Activated T-cell treated with anti-CD3 and anti-CD28 coated beads, Interleukin-2, amount 50 U/mL, for 48 hours (primary cell): ENCODE measurements at places on chromosomes 2 and 18.

- no peak for DNase-seq
Measured at GRCh38 chr2:222311319-222311977, 12.7 kb upstream of the PAX3 start.

GRCh38 chr2:197442857-197443256 is 8.0 kb upstream of the SF3B1 start:
- DNase-seq: no peak

DNA sequence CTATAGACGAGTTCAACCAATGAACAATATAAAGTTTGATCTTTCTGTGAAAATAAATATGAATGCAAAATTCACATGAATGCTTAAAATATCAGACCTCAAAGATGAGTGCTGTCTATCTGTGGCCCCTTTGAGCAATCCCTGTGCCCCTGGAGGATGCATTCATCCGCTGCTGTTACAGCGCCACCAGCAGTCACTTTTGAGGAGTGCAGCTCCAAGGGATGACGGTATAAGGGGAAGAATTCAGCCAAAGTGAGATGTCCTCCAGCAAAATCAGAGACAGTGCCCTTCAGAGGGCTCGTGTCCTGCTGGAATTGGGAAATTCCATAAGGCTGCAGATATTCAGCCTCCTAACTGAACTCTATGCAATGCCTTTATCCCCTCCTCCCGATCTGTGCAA is 12.0 kb upstream of the CHRNA1 start:
- peak; percentile 51 for DNase-seq

DNA sequence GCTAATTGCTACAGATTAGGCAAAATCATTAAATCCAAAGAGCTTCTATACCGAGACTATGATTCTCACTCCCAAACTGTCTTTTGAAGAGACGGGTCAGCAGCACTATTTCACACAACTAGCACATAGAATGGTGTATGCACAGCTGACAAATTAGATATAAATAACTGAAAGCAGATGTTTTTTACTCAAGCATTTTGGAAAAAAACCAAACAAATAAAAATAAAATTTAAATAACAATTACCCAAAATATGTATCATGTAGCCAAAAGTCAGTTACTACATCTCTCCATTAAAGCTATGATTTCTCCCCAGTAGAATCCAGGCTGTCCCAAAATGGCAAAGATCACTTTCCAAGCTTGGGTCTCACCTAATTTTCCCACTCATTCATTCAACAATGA is 107.9 kb downstream of the TMEM163 start:
- DNase-seq: no peak

DNA sequence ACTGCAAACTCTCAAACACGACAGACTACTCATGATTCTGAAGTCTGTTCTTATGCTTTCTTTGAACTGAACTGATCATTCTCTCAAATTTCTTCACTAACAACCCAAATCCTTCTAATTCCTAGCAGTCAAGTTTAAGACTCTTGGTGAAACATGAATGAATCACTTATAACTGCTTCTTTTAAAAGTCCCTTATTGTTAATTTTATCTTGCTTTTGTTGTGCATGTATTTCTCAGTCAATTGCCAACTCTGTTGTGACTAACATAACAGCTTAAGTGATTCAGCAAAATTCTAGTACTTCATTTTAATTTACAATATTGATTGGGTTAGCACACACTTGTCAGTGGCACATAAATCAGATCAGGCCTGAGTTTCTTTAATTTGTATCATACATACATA is 357.0 kb upstream of the FSIP2 start:
- DNase-seq: no peak

DNA sequence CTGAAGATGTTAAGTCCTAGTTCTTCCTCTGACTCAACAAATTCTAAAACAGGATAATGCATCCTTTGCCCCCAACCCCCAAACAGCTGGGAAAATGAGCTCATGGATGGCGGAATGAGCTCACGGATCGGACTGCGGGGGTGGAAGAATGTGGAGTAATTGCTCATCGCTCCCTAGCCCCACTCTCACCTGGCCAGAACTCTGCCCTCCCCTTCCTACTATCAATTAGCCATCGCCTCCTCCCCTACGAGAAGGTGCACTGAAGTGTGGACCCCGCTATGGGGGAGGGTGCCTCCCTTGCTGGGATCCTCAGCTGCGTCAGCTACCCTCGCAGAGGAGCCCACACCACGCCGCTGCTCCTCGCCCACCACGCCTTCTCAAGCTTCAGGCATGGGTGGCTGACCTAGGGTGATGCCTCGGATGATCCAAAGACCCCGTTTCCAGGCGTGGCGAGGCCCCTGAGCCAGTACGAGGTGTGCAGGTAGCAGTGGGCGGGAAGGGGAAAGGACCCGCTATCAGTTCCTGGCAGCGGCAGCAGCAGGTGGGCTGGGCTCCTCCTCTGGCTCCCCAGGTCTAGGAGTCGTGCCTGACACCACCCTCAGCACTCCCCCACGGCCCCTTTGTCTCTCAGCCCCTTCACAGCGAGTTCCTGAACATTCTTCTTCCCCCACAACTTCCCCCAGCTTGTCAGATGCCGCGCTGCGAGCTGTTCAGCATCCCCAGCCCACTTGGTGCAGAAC is 82.1 kb upstream of the POMC start:
- DNase-seq: peak; percentile 52

DNA sequence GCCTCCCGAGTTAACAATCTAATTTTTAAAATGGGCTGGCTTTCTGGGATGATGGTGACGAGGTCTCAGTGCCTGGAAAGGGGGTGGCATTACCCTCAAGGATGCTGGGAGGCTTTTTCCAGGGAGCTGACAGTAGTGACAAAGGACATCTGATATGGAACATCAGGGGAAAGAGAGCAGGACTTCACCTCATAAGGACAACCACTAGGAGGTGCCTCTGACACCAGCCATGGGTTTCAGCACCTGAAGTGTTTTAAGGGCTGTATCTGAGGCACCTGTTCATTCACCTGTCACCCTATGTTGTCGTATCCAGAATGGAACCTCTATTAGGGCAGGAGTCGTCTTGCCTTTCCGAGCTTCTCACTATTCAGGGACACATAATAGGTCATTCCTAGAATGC is 10.8 kb downstream of the IL36B start:
- DNase-seq: no peak

DNA sequence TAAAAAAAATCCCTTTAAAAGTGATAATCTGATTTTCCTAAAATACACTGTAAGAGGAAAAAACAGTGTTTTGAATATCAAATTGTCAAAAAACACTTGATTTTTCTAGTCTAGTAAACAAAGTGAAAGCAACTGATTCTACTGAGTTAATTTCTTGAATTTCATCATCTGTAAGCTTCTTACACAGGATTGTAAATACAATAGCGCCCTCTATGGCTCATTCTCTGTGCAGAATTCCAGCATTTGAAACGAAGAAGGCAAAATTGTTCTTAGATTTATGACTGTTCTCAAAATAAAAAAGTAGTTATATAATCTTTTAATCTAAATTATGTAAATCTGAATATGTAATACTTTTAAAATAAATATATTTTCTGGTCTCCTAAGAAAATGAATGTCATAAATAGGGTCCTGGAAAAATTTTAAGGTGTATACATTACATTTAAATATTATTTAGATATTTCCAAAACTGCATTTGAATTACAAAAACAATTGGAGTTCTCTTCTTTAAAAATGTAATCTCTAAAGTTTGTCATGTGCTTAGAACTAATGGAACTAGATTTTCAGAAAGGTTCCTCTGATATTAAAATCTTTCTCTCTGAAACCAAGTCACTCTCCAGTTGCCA is 176.9 kb upstream of the MC4R start:
- DNase-seq: no peak

GRCh38 chr2:241933179-241933911 is 63.8 kb downstream of the RTP5 start:
- no peak for DNase-seq

DNA sequence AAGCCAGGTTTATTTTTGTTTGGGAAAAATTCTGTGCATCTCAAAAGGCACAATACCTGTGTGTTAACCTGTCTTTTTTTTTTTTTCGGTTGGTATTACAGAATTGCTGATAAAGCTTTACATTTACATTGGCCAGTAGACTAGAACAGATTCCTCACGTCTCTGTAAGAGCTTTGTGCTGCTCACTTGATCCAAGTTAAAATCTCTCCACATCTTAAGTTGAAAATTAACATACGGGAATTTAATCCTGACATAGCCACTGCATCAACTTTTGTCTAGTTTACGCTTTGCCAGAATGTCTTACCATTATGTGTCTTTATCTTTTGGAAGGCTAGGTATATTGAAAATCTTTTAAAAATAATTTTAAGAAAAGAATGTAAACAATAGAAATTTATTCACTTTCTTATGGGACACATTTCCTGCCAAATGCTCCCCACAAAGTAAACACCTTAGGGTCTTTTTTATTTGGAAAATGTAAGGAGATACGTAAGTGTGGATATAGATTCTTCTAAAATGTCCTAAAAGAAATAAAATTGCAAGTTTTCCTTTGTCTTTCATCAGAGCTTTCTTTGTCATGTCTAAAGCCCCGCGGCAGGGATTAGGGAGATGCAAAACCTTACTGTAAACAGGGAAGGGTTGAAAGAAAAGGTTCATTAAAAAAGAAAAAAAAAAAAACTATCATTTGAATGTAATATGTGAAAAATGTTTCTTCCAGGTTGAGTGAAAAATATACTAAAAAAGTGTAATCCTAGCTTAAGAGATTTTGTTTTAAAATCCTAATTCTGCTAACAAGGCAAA is 912.8 kb downstream of the NRXN1 start:
- DNase-seq: no peak

DNA sequence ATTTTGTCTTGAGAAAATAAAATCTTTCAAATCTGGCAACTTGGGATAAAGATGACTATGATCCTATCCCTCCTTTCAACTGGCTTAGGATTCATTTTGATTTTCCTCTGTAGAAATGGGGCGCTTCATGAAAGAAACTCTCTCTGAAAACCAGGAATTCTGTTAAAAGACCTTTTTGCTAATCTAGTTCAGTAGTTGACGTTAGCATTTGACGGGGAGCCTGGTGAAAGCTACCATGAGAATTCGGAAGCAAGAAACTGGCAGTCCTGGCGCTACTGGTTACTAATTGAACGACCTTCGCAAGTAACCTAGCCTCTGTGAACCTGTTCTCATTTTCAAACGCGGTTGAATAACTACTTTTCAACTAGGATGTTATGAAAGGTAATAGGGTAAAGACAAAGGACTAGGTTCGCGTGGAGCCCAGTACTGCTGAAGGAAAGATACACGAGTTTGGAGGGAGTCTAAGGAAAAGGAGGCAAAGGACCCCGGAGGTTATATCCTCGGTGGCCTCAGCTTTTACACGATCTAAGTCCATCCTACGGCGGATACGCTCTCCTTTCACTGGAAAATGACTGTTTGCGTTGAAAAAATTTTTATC is 604 bp upstream of the STK11IP start:
- no peak for DNase-seq

GRCh38 chr2:56148825-56149224 is 35.0 kb upstream of the CCDC85A start:
- DNase-seq: no peak

DNA sequence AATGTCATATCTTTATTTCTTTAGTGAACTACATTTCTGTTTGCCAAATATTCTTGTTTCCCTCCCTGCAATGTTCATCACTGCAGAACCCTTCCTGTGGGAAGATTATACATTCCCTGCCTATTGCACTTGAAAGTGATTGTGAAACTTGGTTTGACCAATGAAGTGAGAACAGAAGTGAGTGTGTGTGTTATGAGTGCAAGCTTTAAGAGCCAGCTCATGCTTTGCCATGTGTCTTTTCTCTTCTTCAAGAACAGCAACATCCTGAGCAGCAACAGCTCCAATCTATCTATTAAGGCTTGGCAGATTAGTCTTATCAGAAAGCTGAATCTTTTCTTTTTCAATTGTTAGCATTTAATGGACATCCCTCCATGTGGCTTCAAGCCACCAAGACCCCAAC is 42.0 kb upstream of the UBE2E3 start:
- no peak for DNase-seq

DNA sequence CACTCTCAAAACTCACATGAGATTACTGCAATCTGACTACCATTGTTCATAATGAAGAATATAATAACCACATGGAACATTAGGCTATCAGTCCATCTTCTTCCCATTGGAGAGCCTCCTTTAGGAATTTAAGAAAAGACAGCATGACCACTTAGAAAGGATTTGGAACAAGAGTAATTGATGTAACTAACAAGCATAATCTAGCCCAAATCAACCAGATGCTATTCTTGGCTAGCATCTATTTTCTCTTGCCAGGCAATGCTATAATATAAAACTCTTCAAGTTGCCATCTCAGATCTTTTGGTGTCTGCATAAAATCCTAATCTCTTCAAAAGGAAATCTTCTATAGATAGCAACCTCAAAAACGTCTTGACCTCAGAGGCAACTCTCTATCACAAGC is 152.0 kb upstream of the REG3G start:
- DNase-seq: no peak

- no peak for DNase-seq
Measured at GRCh38 chr2:38409156-38410102, 32.4 kb upstream of the ATL2 start.

GRCh38 chr2:48991415-48992131 is 162.7 kb downstream of the FSHR start:
- DNase-seq: no peak

- DNase-seq: no peak
Measured at GRCh38 chr2:74099271-74099670, 48.4 kb downstream of the BOLA3 start.

DNA sequence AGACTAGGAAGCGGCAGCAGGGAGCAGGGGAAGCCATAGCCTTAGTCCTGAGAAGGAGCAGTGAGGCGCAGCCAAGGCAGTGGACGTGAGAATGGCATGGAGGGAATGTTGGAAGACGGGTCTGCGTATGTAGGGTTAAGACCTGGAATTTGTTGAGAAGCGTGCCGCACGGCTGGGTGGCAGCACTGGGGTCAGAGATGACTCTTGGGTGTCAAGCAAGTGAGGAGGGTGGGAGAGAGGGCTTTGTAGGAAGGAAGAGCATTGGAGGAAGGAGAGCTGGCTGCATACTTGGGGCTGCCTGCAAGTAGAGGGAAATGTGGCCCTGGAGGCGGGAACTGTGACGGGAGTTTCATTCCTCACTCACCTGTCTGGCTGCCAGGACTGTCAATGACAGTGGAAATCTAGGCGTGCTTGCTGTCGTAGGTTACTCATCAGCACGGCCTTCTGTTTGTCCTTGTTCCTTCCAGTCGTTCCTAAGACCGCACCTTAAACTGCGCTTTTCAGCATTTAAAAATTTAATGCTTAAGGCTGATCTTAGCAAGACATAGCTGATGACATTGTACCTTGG is 108.0 kb downstream of the ITGB1BP1 start:
- DNase-seq: no peak

- no peak for DNase-seq
Measured at GRCh38 chr2:13093416-13093991, 376.8 kb downstream of the TRIB2 start.

DNA sequence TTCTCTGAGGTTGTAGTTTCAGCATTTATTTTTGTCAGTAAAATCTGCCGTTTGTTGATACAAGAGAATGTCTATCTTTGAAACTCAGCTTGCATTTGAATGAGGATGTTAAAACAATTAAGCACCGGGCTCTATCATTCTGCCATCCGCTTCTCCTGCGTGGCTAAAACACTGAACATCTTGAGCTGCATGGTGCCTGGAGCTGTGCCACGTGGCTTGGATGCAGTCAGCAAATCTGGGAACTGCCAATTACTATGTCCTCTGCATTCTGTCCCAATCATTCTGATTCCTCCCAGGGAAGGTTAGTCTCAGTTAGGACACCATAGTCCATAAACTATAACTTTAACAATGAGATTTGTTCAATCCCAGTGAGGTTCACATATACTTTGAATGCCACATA is 598.4 kb downstream of the FBXO15 start:
- no peak for DNase-seq
